NCI-H460 (cell line): ENCODE measurements at places on chromosomes 11 and 22.
A peak's percentile ranks its signal among the peaks of the same experiment; 100 is the strongest.

DNA sequence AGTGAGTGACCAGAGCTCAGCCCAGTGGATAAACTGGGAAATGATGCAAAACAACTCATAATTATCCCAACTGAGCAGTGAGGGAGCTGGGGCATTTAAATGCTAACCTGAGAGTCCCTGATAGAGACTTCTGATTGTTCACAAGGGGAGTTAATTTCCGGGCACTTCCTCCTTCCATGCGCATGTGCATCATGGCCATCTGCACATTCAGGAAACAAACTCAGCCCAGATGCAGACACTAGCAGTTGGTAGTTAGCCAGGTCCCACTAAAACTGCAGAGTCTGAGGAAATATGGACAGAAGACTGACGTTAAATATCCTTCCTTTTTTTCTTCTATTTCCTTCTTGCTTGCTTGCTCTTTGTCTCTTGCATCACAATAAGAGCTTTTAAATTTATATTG is 852.1 kb upstream of the LRRC4C start:
- no peak for DNase-seq

DNA sequence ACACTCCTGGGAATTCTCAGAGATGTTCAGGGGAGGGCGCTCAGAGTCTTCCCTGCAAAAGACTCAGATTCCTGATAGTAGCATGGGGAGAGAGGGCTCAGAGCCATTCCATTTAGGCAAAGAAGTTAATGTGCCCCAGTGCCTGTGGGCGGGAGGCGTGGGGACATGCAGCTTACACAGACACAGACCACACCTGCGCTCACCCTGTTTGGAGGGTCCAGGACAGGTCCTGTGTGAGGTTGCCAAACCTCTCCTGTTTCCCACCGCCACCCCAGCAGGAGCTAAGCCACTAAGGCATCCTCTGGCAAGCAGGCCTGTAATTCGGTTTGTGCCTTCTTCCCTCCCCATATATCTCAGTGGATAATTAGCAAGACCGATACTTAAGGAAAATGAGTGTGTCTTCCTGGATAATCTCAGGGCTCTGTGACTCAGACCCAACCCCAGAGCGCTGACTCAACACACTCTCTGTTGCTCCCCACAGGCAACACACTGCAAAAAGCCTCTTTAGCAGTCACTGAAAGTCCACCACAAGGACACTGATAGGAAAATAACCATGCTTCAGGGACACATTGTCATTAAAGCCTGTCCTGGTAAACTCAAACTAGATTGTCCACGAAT is 118.9 kb upstream of the LMO1 start:
- DNase-seq = no peak

GRCh38 chr11:134478611-134479010 is 66.6 kb upstream of the B3GAT1 start:
- no peak for DNase-seq

DNA sequence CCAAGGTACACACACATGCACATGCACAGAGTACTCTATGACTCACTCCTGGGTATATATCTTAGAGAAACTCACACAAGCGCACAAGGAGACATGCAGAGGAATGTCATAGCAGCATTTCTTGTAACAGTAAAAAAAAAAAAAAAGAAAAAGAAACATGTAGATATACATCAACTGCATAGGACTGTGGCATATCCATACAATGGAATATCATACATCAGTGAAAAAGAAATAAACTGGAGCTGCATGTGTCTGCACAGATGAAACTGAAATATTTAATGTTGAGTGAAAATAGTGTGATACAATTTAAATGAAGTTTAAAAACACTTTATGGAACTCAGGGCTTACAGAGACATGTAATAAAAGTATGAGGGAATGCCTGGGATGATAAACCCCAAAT is 46.4 kb downstream of the SYT13 start:
- no peak for DNase-seq

- no peak for DNase-seq
These were observed 2.0 kb upstream of the AP5B1 start for GRCh38 chr11:65782816-65783228.

GRCh38 chr22:30767661-30768060 is 73.0 kb downstream of the OSBP2 start:
- no peak for DNase-seq

DNA sequence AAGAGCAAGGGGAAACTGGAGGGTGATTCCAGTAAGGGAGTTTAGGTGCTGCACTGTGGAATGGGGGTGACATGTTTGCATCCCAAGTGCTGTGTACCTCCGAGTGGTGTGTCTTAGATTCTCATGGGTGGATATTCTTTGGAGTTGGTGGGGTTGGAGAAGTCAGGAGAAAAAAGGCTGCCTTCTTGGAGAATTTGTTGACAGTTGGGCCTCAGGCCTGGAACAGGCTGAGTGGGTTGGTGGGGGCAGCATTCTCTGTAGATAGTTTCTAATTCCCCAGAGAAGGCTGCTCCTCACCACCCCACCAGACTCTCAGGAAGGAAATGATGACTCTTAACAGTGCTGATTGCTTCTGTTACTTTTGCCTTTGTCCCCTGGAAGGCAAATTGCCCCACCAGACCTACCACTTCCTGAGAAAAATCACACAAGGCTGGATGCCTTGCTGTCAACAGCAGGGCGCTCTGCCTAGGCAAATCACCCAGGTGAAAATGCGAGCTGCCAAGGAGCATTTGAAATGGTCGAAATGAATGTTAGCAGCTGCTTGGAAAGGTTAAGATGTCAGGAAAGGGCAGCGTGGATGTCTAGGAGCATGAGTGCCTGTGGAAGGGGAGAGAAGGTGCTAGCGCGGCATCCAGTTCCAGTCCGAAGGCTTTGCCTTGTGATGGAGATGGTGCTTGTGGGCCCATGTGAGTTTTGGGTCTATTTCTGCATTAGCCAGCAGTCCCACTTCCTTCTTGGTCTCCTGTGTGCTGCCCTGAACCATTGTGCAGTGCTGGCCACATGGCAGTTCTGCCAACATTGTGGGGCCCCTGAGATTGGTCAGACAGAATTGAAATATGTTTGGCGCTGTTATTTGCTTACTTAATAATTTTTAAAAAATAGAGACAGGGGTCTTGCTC is 29.7 kb upstream of the SORL1-AS1 start:
- no peak for DNase-seq

DNA sequence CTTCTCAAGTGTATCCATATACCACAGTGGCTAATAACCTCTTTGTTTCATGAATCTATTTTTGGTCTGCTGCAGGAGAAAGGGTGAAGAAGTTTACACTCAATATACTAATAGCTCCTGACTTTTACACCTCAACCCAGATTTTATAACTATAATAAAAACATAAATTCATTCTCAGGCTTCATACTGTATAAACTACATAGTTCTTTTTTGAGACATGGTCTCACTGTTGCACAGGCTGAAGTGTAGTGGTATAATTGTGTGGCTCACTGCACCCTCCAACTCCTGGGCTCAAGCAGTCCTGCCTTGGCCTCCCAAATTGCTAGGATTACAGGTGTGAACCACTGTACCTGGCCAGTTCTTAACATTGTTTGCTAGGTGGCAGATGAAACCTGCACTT is 17.8 kb upstream of the CCDC179 start:
- no peak for DNase-seq

DNA sequence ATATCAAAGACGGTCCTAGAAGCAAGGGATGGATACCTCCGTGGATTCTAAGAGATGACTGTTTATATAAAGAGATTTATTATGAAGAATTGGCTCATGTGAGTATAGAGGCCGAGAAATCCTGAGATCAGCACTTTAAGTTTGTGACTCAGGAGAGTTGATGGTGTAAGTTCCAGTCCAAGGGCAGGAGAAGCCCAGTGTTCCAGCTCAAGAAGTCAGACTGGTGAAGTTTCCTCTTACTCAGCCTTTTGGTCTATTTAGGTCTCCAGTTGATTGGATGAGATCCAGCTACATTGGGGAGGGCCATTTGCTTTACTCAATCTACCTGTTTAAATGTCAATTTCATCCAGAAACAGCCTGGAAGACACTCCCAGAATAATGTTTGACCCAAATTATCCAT is 45.1 kb downstream of the TSPAN18 start:
- DNase-seq = no peak

DNA sequence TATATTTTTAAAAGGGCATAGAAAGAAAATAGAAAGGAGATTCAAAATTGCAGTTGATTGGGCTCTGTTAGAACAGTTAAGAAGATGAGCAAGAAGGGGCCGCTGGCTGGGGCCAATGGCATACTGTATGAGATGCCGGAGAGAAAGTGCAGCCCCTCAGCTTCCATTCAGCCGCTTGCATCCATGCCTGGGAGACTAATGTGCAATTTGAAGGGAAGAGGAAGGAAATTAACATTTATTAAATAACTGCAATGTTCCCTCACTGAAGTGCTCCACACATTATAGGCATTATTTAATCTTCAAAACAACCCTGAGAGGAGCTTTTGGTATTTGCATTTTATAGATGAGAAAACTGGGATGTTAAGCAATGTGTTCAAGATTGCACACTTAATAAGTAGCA is 44.7 kb upstream of the CSNK2A3 start:
- no peak for DNase-seq

DNA sequence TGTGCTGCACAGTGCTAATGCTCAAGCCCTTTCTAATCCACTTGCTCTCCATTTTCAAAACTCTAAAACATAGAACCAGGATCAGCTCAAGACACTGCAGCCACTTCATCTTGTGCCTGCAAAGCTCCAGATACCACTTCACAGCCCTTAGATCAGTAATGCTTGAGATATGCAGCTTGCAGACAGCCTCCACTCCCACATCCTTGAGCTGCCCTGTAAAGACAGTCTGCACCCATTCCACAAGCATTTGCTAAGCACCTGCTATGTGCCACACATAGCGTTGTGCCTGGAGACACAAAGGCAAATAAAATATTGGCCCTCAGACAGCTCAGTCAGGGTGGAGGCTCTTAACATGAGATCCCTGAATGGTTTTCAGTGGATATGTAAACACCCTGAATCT is 192.5 kb upstream of the SNX19 start:
- DNase-seq = peak; percentile 27

- no peak for DNase-seq
These were observed 40.1 kb upstream of the PPARA start for GRCh38 chr22:46110215-46110614.

- no peak for DNase-seq
These were observed 10.5 kb downstream of the FGF3 start for GRCh38 chr11:69808667-69809086.

- no peak for DNase-seq
These were observed 153.4 kb downstream of the CACNA1I start for GRCh38 chr22:39723899-39724351.

- no peak for DNase-seq
These were observed 70.5 kb downstream of the RPUSD4 start for GRCh38 chr11:126140926-126141280.

DNA sequence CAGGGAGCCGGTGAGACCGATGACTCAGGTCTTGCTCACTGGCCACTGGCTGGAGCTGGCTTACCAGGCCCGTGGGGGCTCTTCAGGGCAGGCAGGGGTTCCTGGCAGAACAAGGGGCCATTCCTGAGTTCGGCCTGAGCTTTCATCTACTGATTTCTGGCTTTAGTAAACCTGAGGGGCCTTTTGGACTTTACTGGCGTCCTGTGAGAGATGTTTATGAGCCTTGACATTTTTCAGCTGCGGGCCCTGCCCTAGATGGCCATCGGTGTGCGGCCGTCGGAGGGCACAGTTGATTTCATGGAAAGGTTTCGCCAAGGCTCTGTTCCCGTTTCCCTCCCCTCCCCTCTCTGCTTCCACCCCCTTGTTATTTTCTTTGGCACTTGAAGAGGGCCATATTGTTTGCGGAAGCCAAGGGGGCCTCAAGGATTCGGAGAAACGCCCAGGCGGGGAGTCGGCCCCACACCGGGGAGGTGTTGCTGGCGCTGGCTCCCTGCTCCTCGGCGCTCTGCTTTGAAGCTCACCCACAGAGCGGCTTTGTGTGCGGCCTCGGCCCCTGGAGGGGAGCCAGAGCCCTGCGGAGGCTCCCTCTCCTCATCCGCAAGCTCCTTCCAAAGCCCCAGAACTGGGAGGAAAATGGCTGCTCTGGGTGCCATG is 17.7 kb downstream of the ELF5 start:
- DNase-seq = no peak

- DNase-seq = no peak
These were observed 67.8 kb downstream of the TCF20 start for GRCh38 chr22:42202669-42203068.

GRCh38 chr11:129115652-129116586 is 76.2 kb downstream of the ARHGAP32 start:
- DNase-seq = no peak

DNA sequence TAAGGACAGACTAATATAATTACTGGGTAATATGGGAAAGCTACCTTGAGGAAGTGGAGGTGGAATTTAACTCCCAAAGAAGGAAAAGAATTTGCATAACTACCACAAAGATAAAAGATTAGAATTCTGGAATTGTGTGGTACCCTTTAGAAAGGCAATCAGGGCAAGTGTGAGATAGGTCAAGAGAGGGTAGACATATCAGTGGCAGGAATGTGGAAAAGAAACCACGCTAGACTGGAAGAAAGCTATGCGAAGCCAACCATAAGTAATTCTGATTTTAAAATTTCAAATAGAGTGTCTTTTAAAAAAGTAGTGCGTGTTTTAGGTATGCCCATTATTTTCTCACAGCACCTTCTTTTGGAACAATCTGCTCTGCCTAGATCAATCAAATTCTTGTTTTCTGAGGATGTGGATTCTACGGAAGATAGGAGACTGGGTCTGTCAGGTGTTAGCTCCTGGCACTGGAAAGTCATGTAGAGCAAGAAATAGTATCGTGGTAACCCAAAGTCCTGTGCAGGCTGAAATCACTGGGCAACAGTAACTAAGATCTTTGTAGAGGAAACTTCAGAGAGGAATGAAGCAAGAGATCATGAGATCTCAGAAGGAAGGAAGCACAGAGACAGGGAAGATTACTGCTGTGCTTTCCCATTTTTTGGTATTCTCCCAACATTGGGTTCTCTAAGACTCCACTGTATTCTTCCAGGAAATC is 111.3 kb upstream of the MTMR2 start:
- no peak for DNase-seq

DNA sequence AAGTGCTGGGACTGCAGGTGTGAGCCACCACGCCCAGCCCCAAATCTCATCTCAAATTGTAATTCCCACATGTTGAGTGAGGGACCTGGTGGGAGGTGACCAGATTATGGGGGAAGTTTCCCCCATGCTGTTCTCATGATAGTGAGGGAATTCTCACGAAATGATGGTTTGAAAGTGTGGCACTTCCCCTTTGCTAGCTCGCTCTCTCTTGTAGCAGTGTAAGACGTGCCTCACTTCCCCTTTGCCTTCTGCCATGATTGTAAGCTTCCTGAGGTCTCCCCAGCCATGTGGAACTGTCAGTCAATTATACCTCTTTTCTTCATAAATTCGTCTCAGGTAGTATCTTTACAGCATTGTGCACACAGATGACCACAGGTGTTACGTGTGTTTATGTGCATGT is 357.8 kb downstream of the CADM1 start:
- no peak for DNase-seq

- DNase-seq = no peak
These were observed 119.7 kb downstream of the CWF19L2 start for GRCh38 chr11:107337917-107338316.
